ENCODE measurements at places on chromosomes 2 and 18.

DNA sequence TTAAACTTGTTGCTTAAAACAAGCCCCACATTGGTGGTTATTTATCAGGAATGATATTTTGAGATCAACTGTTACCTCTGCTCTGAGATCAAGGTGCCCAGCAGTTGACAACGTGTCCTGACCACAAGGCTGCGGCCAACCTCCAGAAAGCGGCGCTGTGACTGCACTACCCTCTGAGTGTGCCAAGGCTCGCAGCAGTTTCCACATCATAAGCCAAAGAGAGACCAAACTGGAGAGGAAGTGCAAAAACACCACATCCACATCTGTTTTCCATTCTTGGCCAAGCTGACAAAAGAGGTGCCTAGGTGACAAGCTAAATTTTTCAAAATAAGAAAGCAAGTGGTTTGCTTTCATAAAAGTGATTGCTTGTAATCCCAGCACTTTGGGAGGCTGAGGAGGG, 410.8 kb upstream of the POU3F3 start:
- no peak for DNase-seq

GRCh38 chr2:73992036-73992435, 7.3 kb downstream of the TET3 start:
- DNase-seq, result no peak

DNA sequence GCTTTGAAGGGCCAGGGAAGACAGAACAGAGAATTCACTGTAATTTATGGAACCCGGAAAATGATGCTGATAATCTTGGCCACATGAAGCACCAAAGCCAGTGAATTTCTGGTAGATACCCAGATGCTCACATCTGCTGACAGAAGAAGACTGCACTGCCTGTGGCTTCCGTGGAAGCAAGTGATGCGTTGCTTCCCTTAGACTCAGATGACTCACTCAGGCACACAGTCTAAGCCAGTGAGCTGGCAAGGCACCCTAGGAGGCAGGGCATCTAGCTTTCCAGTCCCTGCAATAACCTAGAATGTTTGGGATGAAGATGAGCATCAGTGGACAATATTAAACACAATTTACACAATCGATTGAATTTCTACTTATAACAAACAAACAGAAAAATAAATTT, 284.7 kb downstream of the CMPK2 start:
- DNase-seq, result no peak

GRCh38 chr2:221112744-221113143, 459.4 kb downstream of the EPHA4 start:
- no peak for DNase-seq

DNA sequence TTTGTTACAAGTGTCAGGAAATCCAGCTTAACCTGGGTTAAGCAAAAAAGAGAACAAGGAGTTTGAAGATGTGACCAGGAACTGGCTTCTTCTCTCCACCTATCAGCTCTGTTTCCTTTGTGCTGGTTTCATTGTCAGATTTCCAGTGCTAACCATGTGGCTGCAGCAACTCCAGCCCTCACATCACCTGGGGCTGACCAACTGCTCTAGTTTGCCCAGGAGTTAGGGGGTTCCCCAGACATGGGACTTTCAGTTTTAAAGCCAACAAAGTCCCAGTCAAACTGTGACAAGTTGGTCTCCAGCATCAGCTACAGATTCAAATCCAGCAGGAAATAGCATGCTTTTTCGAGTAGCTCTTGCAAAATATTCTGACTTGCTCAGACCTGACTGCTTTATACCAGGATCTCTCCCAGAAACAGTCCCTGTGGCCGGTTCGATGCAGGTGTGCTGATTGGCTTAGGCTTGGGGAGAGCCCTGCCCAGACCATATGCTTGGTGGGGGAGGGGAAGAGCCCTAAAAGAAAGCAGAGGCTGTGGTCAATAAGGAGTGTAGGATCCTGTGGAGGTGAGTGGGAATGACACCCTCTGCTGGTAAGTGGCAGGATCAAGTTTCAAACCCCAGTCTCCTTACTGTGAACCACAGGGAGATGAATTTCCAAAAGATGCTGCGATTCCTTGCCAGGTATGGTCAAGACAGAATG, 49.5 kb downstream of the KCNE4 start:
- no peak for DNase-seq

DNA sequence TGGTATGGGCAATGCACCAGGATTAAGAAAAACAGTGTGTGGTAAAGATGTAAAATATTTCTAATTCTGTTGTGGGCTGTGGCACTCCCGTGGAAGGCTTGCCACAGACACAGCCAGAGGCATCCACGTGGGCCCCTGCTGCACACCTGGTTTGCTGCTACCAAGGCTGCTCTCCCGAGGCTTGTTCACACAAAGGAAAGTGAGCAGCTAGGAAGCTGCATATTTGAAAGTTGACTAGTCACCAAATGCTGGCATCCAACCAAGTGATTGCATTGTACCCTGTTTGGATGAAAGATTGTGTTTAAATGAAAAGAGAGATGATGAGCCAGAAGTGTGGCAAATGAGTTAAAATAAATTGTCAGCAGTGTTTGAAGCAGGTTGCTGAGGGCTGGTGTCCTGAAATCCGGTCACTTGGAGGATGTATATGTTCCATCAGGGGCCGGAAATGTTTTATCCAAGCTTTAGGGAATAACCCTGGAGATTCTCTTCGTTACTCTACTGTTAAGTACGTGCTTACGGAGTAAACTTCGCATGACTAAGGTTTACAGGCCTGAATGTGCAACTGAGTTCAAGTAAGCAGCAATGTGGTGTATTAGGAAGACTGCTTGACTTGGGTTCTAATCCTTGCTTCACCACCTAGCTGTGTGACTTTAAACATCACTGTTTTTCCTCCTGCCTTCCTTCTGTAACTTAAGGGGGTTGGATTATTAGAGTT, 86.1 kb downstream of the MSH2 start:
- no peak for DNase-seq

DNA sequence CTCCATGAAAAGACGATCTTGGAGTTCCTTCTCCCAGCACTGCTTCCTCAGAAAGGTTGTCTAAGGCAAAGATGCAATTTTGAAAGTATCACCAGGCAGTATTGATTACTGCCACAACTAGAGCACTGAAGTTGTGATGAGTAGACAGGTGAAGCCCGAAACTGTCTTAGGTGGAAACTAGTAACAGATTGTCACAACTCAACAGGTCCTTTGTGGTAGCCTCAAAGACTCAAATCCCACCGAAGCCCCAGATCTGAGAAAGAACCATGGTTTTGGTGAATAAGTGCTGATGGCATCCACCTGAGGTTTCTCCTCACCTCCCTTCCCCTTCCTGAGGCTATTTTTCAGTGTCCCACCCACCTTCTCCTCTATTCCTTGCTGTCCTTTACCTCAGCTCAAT, 248.0 kb downstream of the DSEL start:
- DNase-seq, result no peak

DNA sequence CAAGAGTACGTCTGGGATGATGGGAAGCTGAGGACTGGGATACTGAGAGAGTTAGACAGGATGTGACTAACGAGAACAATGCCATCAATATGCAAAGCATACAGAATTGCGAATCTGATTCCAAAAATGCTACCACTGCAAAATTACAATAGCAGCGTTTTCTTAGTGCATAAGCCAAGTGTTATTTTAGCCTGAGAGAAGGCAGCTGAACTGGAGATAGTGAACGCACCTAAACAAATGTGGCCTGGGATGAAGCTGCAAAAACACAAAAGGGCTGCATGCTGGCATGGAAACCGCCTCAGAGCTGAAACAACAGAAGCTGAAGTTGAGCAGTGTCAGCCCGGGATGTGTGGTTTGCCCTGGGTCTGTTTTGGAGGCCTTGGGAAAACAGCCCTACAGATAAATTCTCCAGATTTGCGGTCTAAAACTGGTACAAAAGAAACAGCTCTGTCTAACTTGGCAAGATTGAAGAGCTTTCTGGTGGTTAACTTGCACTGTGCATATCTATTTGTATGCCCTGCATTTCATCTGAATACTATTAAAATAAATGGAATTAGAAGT, 45.5 kb downstream of the LYPD6 start:
- no peak for DNase-seq

GRCh38 chr2:63001576-63001975, 49.1 kb upstream of the OTX1 start:
- no peak for DNase-seq

GRCh38 chr2:176162911-176163671, 6.0 kb downstream of the HOXD3 start:
- DNase-seq, result no peak

GRCh38 chr18:50092245-50092805, 102.6 kb downstream of the MYO5B start:
- DNase-seq, result no peak

DNA sequence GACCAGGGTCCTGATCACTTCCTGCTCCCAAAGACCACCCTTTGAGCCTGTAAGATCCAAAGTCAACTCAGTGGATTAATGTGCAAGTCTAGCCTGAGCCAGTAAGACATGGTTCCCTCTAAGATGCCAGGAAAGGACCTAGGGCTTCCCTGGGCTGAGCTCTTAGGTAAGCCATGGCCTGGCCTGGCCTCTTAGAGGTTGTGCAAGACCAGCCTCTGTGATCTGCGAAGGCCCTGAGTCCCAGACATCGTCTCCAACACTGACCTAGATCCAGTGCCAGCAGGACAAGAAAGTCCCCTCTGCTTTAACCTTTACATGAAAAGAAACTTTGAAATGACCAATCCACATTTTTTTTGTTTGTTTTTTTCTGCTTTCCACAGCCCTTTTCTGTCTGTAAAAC, 73.6 kb upstream of the CYP1B1 start:
- no peak for DNase-seq

- DNase-seq, result no peak
Observed at GRCh38 chr2:12107939-12108338, 361.5 kb downstream of the LPIN1 start.

All from substantia nigra (tissue), 51 donors.